NK-92 treated with Interleukin-12 subunit alpha and Interleukin-12 subunit beta, amount 100 ng/mL, for 24 hours (cell line): ENCODE measurements at places on chromosomes 12 and 14.

- no peak for DNase-seq
Observed at GRCh38 chr14:78611796-78612571, 441.8 kb downstream of the NRXN3 start.

DNA sequence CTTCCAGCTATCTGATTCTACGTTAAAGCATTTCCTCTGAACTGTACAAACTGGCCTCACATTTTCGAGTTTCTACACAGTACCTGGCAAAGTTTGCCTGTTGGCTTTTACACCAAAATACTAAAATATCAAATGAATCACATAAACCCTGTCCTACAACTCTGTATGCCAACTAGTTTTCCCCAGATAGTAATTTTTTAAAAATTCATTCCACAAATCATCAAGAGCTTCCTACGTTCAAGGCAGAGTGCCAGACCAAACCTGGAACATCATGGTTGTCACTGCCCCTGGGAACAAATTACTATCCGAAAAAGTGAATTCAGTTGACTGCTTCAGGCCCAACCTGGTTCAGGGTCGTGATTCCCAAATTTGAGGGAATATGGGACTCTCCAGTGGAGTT lies 2.1 kb downstream of the TMEM30B start:
- DNase-seq: no peak

- DNase-seq: peak; percentile 56
Observed at GRCh38 chr14:74620497-74620921, 8.5 kb upstream of the LTBP2 start.

GRCh38 chr14:102811254-102811963 lies 34.2 kb downstream of the TRAF3 start:
- DNase-seq: no peak

GRCh38 chr14:77663293-77663692 lies 44.5 kb downstream of the ALKBH1 start:
- DNase-seq: no peak

GRCh38 chr14:95211721-95212504 lies 54.6 kb upstream of the DICER1 start:
- no peak for DNase-seq

DNA sequence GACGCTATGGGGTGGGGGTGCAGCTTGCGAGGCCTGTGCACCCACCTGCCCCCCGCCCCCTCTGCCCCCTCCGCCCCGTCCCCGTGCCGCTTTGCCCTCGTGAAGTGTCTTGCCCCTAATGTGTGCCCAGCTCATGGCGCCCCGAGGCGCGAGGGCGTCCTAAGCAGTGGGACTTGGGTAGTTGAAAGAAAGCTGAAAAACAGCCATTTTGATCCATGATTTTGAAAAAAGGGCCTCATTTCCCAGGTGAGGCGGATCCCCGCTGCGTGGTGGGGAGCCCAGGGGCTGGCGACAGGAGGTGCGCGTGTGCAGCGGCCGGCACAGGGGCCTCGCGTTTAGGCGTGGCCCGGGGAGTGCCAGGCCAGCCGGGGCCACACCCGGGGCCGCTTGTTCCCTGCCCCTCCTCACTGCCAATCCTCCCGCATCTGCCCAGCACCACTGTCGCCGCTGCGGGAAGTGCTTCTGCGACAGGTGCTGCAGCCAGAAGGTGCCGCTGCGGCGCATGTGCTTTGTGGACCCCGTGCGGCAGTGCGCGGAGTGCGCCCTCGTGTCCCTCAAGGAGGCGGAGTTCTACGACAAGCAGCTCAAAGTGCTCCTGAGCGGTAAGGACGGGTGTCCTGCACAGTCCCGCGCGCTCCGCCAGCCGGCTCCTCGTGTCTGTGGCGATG lies 11.8 kb downstream of the ZFYVE21 start:
- DNase-seq: no peak

DNA sequence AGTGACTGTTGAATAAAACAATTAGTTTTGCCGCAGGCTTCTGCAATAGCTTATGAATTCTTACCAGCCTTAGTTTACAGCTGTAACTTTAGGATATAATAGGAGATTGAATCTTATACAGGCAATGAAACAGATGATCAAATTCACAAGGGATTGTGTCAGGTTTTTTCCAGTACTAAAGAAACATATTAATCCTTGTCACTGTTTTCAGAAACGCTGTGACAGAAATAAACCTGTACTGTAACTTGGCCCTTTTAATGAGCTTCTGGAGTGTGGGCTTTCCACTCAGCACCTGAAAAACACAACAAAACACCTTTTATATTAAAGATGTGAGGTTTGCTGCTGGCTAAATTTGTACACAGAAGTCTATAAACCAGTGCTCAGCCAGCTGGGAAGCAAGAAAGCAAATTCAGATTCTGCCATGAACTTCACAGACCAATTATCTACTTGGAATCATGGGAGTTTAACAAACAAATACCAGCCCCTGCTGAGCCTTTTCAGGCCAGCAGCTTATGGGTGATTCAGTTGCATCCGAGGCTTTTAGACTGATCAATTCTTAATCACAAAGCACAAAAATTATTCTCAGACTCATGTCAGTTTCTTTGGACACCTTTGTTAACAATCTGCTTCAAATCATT lies 109.5 kb downstream of the FOXG1 start:
- DNase-seq: no peak

DNA sequence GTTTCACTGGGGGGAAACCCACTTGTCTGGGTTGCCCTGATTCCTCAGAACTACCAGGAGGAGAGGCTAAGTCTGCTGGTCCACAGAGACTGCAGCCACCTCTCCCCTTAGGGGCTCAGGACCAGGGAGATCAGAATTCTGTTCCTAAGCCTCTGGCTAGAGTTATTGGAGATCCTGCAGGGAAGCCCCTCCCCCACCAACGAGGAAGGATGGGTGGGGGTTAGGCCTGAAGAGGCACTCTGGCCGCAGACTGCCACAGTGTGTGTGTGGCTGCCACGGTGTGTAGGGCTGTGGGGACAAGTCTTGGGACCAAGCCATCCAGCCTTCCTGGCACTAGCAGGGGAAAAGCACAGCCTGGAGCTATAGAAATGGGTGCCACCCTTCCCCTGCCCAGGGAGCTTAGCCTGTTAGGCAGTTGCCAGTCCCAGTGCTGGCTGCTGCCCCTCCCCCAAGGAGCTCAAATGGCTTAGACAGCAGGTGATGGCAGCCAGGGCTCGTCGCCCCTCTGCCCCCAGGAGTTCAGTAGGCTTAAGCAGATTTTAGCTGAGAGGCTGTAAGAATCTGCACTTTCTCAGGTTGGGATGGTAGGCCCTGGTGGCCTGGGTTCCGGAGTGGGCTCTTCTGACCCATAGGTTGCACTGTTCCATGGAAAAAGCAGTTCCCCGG lies 107.7 kb downstream of the ERGIC2 start:
- DNase-seq: no peak

- no peak for DNase-seq
Observed at GRCh38 chr14:80387563-80387981, 176.3 kb upstream of the DIO2 start.

- no peak for DNase-seq
Observed at GRCh38 chr12:121778567-121779421, 14.7 kb downstream of the RHOF start.

GRCh38 chr14:89266754-89267153 lies 150.3 kb downstream of the FOXN3 start:
- no peak for DNase-seq

DNA sequence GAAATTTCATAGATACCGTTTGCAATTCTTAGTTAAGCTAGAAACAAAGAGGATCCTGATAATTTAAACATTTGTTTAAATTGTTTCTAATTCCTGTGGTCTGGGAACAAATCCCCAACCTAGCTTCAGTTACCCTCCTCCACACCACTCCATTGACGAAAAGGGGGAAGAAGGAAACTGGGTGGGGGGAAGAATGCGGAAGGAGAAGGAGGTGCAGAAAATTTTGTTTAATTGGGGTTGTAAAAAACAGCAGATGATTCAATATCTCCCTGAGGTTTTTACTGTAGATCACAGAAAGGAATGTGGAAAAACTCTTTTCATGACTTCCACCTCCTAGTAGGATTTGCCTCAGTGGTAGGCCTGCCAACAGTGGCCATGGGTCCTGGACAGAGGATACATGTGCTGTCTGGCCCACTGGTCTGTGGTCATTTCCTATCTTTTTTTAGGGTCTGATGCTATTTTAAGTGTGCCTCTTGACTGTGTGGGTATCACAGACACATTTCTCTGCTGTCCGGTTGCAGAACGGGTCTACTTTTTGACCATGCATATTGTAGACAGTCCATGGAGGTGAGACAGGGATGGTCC lies 122.9 kb upstream of the PCED1B start:
- no peak for DNase-seq

GRCh38 chr14:59511916-59512575 lies 27.7 kb downstream of the JKAMP start:
- no peak for DNase-seq

- DNase-seq: no peak
Observed at GRCh38 chr12:9760120-9760519, 581 bp downstream of the CD69 start.

DNA sequence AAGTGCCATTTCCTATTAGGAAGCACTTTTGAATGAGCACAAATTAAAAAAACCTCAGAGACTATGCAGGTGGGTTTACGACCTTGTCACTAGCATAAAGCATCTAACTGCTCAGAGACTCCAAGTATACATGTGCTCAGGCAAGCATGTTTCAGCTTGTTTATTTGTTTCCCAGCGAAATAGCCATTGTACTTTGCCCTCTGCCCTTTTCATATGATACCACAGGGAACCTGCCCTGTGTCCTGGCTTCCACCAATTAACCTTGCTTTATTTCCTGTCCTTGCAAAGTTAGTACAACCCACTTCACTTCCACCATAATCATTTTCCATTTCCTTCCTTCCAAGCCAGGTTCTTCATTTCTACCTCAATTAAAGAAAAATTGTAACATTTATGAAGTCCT lies 194.9 kb downstream of the DUSP6 start:
- DNase-seq: no peak

- no peak for DNase-seq
Observed at GRCh38 chr14:95935228-95935822, 58.7 kb downstream of the TUNAR start.

DNA sequence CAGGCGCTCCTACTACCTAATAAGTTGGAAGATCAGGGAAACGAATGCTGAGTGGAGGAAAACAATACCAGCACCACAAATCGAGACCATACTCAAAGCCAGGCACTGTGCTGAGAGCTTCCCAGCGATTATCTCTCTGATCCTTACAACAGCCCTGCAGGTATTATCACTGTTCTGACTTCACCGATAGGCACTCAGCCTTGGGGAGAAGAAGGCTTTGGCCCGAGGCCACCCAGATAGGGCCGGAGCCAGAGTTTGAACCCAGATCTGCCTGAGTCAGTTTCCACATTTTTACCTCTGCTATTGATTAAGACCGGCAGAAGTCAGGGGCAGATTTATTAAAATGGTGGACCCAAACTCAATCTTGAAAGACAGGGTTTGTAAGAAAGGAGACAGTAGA lies 4.9 kb downstream of the SVOP start:
- DNase-seq: no peak

DNA sequence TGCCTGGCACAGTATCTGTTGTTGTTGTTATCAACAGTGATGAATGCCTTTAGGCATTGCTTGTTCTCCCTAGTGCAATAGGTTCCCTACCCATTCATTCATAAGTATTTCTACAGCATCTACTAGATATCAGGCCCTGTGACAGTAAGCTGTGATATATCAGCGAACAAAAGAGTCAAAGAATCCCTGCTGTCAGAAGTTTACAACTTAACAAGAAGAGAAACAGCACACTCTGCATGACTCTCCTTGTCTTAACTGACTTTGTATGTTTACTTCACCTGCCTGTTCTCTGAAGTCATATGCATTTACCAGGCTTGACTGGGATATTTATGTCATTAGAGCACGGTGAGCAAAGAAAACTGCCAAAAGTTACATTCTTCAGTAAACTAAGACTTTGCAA lies 452.2 kb upstream of the RPL10L start:
- no peak for DNase-seq

GRCh38 chr14:101444116-101444515 lies 117.2 kb upstream of the DIO3 start:
- no peak for DNase-seq

- no peak for DNase-seq
Observed at GRCh38 chr12:41365653-41366171, 177.6 kb downstream of the PDZRN4 start.

- DNase-seq: no peak
Observed at GRCh38 chr12:94336211-94336925, 123.3 kb downstream of the CEP83 start.

GRCh38 chr12:3681595-3682061 lies 71.3 kb downstream of the CRACR2A start:
- no peak for DNase-seq

- DNase-seq: no peak
Observed at GRCh38 chr14:66284346-66284745, 201.8 kb upstream of the CCDC196 start.

GRCh38 chr12:79818856-79819255 lies 116.0 kb downstream of the PPP1R12A start:
- no peak for DNase-seq

- no peak for DNase-seq
Observed at GRCh38 chr14:98798099-98798498, 473.9 kb downstream of the BCL11B start.

DNA sequence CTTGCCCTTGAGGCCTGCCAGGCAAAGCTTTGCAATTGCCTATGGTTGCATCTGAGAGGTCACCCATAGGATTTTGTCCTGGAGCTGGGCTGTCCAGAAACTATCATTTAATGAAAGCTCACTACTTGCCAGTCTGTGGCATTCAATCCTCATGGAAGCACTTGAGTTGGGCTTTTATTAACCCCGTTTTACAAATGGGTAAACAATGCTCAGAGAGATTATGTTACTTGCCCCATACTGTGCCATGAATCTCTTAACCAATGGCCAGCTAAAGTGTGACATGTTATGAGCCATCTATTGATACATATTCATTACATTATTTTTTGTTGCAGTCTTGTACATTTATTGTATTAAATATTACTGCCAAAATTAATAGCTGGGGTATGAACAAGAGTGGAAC lies 35.9 kb downstream of the PDZRN4 start:
- no peak for DNase-seq

DNA sequence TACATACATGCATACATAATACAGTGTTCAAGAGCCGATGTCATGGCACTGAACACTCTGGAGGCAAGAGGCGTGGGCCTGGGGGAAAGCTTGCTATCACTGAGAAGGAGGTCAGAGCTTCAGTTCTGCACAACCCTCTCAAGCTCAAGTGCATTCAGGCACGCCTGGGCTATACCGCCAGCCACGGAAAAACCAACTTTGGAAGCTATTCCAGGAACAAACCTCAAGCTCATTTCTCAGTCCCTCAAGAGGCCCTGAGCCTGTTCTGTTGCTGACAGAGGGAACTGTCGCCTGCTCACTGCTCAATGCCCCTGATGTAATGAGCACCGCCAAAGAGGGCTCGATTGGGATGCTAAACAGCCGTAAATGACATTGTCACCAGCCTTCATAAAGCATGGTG lies 9.2 kb downstream of the NOS1 start:
- DNase-seq: no peak
